ENCODE measurements at places on chromosomes 11 and 22.

GRCh38 chr22:49264696-49265095, 563.0 kb downstream of the BRD1 start:
- no peak for DNase-seq

DNA sequence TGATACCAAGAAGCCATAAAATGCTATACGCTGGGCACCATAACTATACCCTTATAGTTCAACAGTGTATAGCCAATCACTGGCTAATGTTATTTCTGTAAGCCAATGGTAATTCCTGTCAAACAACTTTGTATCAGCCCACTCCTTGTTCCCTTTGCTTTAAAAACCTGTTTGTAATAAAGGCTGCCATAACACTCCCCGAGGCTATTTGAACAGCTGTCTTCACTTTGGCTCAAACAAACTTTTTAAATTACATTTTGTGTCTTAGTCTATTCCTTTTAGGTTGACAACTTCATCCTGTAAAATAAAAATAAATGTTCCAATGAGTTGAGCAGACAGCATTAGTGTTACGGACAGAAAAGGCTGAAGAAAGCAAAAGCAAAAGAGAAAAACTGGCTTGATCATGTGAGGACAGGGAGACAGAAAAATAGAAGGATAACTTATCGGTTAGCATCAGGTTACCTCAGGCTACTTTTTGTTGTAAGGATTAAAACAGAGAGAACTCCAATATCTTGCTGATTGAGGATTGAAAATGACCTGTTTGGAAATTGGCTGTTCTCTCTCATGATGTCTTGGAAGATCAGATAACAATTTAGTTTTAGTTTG, 95.0 kb downstream of the AASDHPPT start:
- DNase-seq = no peak

DNA sequence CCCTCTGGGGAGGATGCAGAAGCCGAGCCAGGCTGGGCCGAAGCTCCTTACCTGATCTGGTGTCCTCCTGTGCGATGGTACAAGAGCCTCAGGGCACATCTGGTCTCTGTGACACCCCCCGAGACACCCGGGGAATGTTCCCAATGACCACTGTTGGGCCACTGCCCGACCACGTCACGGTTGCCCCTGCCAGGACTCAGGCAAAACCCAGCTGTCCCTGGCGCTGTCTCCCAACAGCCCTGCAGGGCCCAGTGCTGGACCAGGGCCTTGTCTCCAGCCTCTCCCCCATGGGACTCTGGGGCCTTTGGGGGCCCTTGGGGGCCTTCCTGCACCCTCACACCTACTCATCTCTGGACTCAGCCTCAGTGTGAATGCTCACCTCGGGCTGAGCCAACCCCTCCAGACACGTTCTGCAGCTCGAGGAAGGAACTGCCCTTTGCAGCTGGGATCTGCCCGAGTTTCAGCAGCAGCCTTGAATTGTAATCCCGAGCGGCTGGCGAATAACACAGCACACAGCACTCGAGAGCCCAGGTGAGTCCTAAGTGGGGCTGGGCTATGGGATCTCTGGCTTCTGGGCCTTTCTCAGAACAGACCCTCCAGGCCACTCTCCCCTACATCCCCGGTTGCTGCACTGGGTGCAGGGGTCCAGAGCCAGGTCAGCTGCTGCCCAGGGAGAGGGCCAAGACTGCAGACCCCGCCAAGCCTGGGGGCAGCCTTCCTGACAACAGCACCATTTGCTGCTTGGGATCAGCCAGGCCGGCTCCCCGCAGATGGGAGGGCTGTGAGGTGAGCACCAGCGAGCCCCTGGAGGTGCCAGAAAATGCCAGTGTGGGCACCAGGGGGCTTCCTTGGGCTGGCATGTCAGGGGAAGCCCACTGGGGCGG, 39.8 kb downstream of the RTN4R start:
- DNase-seq = no peak

GRCh38 chr11:33830903-33831648, 56.8 kb upstream of the FBXO3 start:
- DNase-seq = no peak

DNA sequence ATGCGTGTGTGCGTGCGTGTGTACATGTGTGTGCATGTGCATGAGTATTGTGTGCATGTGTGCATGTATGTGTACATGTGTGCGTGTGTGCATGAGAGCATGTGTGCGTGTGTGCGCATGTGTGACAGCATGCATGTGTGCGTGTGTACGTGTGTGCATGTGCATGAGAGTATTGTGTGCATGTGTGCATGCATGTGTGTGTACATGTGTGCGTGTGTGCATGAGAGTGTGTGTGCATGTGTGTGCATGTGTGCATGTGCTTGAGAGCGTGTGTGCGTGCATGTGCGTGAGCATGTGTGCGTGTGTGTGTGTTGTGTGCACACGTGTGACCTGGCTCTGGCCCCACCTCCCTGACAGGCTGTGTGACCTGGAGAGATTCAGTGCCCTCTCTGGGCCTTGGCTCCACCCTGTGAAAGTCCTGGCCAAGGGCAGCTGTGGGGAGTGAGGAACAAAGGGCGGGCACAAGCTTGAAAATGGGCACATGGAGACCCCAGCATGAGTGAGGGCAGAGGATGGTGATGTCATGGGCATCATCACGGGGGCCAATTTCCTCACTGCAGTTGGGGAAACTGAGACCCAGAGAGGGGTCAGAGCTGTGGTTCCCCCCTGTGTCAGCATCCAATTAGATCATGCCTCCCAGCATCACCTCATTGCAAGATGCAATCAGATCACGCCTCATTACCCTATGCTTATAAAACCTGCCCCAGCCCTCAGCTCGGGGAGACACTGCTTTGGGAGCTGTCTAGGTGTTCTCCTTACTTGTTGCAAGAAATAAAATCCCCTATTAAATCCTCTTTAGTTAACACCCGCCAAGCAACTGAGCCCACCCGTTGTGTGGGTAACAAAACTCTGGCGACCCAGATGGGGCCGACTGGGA, 658 bp downstream of the ACY3 start:
- no peak for DNase-seq

- DNase-seq = no peak
These were observed 44.4 kb downstream of the EHF start for GRCh38 chr11:34665077-34665835.

DNA sequence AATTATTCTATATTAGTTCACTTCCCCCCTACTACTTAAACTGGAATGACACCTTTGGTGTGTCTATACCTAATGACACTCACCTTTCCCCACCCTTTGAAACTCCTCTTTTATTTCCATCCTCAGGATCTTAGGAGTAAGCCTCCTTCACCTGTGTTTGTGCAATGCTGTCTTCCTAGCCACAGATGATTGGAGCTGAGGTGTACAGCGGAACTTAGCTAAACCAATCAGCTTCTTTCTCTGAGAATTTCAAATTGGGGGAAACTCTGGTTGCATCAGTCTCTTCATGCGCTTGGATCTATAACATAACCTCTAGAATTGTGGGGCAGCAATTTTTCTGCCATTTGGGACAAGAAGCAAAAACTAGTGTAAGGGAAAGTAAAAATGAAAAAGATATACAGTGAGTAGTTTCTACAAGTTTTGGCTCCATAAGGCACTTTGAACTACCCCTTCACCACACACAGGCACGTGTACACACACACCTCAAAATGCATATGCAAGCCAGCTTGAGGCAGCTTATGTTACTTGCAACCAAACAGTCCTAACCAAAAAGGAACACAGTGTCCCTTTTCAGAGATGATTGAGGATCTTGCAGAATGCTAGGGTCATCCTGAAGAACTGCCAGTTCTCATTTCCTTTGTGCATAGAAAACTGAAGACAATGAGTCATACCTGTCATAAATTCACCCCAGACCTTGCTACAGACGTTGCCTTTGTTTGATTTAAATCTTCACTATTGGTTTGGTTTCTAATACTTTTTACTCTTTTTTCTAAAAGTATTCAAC, 36.0 kb upstream of the LDLRAD3 start:
- DNase-seq = no peak

DNA sequence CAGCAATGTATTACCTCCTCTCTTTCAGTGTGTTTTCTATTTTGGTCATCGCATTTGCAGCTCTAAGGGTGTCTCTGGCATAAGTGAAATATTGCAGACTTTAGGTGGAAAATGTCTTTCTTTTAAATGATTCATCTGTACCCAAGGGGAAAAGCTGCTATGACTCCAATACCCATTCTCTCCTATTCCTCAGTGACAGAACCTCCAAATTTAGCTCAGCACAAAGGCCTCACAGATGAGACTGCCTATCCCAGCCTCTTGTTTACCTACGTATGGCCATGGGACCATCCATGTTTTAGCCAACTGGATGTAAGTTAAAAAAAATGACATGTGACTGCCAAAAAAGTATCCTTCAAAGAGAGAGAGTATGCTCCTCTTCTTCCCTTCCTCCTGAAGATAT, 7.9 kb downstream of the MTMR2 start:
- no peak for DNase-seq

DNA sequence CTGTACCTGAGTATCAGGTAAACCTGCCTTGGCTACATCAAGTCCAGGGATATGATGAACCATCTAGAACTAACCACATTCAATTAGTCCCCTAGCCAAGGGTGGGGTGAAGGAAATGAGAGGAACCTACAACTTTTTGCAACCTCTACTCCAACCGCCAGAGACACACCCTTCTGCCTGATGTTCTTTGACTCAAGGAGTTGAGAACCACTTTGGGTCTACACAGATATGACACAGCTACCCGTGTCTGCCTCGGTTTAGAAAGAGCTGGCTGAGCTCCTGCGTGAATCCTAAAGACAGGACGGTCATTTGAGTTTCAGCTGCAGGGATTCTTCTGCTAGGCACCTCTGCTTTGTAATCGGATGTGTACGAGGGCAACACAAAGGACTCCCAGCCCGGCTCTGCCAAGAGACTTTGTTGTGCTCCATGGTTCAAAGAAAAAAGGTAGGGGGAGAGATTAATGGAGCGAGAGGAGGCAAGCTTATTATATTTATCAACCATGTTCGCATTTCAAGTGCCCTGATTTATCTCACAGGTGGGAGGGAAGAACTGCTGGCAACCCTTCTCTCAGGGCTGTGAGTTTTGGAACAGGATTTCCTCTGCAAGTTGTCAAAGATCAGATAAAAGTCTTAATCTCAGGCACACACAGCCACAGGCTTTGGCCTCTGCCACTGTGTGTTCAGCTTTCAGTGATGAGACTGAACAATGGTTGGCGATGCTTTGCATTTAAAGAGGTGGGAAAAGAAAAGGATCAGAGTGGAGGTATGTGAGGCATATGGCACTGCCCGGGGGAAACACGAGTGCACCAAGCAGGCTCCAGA, 35.1 kb downstream of the FLI1 start:
- DNase-seq = no peak

DNA sequence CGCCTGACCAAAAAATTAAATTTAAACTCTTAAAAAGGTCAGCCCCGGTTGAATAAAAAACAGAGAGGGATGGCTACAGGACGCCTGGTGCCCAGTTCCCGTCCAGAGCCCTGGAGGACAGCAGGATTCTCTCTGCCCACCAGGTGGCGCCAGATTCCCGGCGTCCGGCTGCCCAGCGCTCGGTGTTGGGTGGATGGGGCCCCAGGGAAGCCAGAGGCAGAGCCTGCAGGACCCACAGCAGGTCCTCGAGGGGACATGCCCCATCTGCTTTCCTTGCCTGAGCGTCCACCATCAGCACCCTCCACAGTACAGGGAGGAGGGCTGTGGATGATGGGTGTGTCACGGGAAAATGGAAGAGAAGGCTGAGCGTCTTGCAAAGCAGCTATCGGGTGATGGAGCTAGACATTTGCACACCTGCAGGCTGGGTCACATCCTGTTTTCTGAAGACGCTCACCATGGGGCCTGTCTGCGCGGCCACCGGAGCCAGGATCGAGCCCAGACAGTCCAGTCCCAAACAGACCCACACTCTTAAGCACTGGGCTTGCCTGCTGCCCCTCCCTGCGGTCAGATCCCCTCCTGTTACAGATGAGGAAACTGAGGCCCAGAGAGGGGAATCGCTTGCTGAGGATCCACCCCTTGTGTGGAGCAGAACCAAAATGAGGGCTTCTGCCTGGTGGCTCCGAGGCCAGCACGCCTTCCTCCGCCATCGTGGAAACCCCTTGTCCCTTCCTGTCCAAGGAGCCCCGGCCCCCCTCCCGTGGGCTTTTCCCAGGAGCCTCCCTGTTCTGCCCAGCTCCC, 18.5 kb upstream of the CBX7 start:
- DNase-seq = no peak

DNA sequence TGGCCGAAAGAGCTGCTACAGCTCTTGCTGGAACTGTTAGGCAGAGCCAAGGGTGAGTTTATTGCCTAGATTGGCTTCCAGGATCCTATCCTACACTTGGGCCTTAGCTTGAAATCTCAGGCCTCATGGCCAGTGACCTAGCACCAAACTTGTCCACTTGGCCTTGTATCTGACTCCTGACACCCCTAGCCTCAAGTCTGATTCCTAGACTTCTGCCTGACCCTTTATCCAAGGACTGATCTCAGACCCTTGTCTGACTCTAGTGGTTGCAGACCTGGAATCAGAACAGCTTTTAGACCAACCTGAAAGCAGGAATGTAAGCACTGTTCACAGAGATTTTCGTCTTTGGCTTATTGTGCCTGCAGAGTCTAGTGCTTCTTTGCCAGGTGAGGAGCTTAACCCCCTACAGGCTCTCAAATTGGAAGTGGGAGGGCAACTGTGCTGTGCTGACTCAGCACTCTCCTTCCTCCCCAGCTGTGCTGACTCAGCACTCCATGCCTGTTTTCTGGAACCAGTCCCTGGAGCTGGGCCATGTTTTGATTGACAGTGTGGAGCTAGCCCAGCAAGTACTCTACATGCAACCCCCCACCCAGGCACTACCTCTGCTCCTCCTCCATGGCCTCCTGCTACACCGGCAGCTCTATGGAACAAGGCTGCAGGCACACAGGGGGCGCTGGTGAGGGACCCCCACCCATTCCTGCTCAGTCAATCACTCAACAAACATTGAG, 35.1 kb downstream of the RRP8 start:
- no peak for DNase-seq

DNA sequence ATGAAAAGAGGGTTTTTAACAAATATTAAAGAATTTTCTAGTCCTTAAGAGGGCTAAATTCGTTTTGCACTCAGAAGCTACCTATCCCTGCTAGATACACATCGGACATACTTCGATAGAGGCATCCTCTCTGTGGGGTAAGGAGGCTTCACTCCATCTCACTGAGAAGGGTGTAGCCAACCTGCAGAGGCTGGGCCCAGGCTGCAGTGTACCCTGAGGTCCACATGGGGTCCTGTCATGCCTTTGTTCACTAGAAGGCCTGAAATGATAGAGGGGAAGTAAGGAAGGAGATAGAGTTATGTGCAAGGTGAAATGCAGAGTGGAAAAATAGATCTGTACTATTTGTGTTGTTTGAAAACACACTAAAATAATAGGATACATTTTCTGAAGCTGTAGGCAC, 45.6 kb downstream of the IGSF9B start:
- DNase-seq = no peak

GRCh38 chr11:47571895-47572294, 6.5 kb downstream of the PTPMT1 start:
- no peak for DNase-seq

Data from left renal cortex interstitium (tissue), 4 donors.